ENCODE measurements at places on chromosomes 7 and 10.

DNA sequence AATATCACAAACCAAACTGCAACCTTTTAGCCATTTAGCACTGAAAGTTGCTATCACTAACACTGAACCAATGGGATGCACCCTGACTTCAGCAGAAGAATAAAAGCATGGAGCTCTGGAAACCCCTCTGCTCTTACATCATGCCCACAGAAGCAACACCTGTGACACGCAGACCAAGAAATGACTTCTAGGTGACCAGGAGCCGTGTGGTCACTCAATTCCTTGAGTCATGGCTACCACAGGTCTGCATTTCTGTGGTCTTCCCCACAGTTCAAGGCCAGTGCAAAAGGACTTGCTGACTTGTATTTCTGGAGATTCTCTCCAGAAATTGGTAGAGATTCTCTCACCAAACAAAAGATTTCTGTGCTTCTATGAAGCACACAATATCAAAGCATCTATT, 38.3 kb downstream of the NRCAM start:
- no peak for DNase-seq

GRCh38 chr7:131365838-131366237, 38.2 kb downstream of the MKLN1 start:
- peak; percentile 30 for DNase-seq

DNA sequence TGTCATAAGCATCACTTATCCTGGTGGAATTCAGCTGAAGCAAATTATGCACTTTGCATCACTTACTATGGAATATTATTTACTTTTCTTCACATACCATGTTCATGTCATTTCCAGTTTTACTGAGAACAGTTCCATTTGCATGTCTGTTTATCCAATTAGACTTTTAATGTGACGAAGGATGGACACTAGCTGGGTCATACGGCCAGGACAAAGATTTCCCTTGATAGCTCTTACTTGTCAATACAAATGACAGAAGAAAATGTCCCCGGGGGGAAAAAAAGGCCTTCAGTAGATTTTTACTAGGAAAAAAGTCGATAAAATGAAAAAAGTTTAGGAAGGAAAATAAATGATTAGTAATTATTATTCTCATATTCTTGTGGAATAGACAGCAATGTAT, 106.6 kb downstream of the RAPGEF5 start:
- no peak for DNase-seq

GRCh38 chr7:46524350-46524749, 603.3 kb upstream of the IGFBP3 start:
- DNase-seq = no peak

GRCh38 chr10:71254834-71255549, 42.6 kb downstream of the UNC5B start:
- no peak for DNase-seq

- DNase-seq = peak; percentile 8
Observed at GRCh38 chr7:21281193-21281592, 146.7 kb upstream of the SP4 start.

GRCh38 chr10:125982260-125982948, 86.0 kb downstream of the FANK1 start:
- peak; percentile 91 for DNase-seq

- DNase-seq = no peak
Observed at GRCh38 chr10:66555061-66555460, 370.8 kb upstream of the LRRTM3 start.

- DNase-seq = peak; percentile 55
Observed at GRCh38 chr10:22618078-22618785, 96.1 kb downstream of the PIP4K2A start.

GRCh38 chr7:55245271-55245723, 119.8 kb upstream of the LANCL2 start:
- DNase-seq = no peak

- peak; percentile 62 for DNase-seq
Observed at GRCh38 chr7:80508440-80508839, 3.4 kb downstream of the GNAT3 start.

DNA sequence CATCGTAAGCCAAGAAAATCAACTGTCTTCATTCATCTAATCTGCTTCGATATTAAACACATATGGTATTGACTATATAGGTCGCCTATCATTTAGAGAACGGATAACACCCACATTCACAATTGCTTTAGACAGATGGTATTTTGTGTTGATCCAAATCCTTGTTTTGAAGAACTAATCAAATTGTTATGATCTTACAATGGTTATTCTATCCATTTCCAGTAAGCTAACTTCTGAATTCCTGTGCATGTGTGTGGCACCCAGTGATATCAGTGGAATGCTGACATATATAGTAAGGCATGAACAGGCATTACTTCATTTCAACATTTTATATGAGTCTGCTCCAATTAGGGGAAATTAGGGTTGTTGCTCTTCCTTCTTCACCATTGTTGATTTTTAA, 98.8 kb downstream of the SEMA3E start:
- DNase-seq = no peak

DNA sequence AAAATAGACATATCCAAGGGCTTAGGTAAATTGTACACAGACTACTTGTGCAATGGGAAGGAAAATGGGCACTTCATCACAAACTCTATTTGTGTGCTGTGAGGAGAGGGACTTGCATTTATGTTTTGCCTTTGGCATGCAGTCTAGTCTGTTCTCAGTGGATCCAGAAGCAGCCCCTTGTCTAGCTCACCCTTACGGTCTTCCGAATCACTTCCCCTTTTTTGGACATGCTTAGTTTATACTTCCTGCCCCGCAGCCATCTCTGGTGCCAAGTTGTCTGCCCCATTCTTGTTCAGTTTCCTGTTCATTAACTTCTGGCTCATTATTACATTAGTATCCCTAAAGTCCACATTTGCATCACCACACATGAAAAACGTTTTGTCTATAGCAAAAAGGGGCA, 161.6 kb downstream of the NRCAM start:
- peak; percentile 58 for DNase-seq

DNA sequence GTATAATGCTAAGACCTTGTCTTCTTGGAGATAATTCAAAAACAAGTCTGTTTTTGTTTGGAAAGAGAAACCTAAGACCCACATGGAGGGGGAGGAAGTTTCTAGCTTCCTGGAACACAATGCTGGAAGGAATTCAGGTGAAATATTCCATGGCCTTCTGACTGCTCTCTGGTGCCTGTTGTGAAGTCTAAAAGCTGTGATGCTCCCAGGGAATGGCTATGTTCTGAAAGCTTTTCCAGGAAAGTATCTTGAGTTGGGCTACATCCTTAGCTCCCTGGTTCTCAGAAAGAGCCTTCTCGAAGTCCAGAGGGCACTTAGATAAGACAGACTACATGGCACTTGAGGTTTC, 12.5 kb upstream of the PFKP start:
- DNase-seq = no peak

GRCh38 chr7:119421657-119422056, 851.3 kb upstream of the KCND2 start:
- DNase-seq = no peak

GRCh38 chr10:33277135-33277536, 57.3 kb downstream of the NRP1 start:
- DNase-seq = no peak

- no peak for DNase-seq
Observed at GRCh38 chr7:132782777-132783640, 206.7 kb upstream of the PLXNA4 start.

GRCh38 chr10:26730552-26730951, 33.1 kb downstream of the PDSS1 start:
- DNase-seq = no peak

- DNase-seq = no peak
Observed at GRCh38 chr7:128920913-128921582, 10.5 kb upstream of the KCP start.

- no peak for DNase-seq
Observed at GRCh38 chr7:81155654-81156373, 237.0 kb upstream of the SEMA3C start.

DNA sequence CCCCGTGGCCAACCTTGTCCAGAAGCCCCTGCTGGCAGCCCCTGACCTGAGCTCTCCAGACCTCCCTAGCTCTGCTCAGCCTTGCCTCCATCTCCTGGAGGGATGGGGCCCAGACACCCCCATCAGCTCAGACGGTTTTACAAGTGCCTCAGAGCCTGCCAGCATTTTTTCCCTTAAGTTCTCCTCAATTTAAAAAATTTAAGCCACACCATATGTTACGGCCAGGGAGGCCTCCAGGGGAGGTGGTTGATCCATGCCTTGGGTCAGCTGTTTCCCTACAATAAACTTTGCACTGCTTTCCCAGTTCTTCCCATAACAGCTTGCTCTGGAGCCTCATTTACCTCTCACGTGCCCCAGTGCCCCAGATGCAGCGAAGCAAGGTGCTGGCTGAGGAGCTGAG, 143.5 kb downstream of the RGS10 start:
- DNase-seq = no peak

DNA sequence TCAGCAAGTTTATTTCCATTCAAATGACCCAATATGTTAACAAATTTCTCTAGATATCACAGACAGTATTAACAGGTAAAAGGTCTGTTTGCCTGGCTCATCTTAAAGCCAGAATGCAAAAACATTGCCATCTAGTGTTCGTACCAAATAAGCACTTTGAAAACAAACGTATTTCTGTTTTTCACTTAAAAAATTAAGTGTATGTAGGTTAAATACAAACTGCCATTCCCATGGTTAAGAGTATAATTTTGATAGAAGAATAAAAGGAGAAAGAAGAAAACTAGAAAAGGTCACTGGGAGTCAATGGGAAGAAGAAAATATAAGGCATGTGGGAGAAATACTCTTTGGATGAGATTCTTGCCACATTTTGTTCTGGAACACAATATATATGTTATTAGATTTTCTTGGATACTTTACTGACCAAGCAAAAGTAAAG, 51.0 kb downstream of the ORC5 start:
- peak; percentile 86 for DNase-seq

GRCh38 chr7:43014406-43014805, 82.2 kb downstream of the MRPL32 start:
- no peak for DNase-seq

DNA sequence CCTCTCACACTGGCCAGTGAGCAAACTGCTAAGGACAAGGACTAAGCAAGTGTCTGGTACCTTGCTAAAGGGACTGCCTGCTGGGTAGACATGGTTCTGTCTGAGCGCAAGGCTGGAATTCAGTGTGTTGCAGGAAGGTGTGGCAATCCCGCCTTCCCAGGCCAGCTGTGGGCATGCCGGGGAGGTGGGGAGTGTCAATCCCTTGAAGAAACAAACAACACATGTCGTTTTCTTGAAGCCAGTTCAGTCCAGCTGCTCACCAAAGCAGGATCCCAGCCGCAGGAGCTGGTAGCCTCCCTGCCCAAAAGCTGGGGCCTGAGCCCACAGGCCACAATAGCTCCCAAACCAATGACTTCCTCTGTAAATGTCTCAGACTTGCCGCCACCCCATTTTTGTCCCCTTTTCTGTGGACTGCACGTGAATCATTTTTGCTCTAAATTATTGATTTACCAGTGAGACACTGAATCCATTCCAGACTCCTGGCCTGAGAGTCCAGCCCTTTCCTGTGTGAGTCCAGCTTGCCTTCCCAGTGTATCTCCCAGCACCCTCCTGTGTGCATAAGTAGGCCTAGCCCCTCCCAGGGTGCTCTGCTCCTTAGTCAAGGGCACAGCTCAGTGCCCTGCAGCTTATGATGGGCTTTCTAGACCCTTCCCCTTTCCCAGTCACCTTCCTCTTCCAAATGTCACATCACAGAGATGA, 166.8 kb downstream of the RGS10 start:
- no peak for DNase-seq

- DNase-seq = no peak
Observed at GRCh38 chr10:126405239-126405775, 17.0 kb upstream of the ADAM12 start.

DNA sequence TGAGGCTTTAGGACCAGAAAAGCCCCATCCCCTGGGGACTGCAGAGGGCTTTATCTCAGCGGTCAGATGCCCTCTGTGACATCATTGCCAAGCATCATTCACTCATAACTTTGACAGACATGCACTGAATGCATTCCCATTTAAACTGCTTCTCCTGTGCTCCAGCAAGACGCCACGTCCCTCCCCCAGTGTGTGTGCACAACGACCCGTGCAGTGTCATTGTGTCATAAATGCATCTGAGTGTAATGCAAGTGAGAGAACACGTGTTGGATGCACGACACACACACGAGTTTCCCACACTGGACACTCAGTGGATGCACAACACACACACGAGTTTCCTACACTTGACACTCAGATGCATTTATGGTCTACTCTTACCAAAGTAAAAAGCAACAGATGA, 337.9 kb downstream of the PTPRN2 start:
- DNase-seq = no peak

- no peak for DNase-seq
Observed at GRCh38 chr7:147412109-147412508, 1178.5 kb upstream of the C7orf33 start.

GRCh38 chr10:101007915-101008822, 8.6 kb downstream of the LZTS2 start:
- DNase-seq = no peak

DNA sequence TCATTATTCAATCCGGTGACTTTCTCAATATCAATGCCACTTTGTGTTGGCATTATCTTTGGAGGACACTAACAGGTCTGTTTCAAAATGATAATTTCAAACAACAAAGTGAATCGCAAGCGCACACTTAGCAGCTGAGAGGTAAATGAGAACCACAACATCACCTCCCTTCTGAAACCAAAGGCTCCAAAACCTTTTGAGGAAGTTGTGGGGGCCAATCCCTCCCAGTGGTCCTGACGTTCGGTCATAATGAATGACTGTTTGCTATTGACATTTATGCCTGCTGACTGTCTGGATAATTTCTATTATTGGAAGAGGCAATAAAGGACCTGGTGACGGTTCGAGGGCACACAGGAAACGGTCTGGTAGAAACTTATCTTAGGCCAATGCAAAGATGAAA, 1.8 kb downstream of the ADARB2 start:
- DNase-seq = no peak

DNA sequence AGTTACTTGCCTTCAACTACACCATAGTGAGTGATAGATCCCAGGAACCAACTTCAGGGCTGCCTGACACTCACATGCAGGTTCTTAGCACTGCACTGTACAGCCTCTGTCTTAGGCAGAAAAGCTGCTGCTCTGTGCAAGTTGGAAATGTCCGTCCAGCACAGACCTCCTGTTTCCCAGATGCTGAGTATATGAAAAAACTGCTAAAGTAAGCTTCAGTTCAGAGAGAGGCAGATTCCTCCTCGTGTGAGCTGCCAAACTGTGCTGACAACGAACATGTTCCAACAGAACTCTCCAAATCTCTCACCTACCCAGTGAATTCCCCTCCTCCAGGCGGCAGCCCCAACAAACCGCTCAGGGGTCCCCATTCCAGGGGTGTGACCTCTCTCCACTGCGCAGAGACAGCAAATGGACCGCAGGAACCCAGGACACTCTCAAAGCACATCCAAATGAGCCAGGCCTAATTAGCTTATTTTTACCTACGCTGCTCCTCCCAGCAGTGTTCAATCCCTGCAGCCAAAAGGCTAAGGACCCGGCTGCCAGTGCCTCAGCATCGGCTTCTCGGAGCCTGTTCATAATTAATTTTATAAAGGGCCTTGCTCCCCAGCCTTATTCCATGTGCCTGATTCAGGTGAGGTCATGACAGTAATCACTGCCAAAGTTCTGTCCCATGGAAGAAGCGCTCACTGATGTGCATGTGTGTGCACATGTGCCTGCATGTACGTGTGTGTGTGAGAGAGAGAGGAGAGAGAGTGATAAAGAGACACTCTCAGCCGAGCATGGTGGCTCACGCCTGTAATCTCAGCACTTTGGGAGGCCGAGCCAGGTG, 159.5 kb upstream of the AUTS2 start:
- DNase-seq = no peak

Data from OCI-M1 (cell line).